ENCODE measurements at places on chromosomes 1 and 21.

GRCh38 chr1:175116903-175117302, 49.3 kb downstream of the TNN start:
- no peak for DNase-seq

DNA sequence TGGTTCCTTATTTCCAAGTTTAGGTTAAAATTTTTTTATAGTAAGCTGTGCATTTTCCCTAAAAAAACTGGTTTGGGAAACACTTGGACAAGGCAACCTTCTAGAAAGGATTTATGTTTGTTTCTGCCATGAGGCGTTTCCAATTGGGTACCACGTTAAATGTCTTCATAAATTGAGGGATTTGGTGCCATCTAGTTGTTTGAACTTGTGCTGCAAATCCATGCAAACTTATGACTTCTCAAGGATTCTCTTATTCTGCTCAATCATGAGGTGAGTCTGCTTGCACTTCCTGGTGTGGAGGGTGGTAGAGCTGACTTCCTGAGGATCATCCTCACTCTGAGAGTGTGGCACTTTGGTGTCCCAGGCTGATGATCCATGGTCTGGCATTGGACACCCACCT, 123.3 kb downstream of the PCNX2 start:
- DNase-seq = peak; percentile 12

GRCh38 chr1:70498666-70499065, 87.6 kb downstream of the CTH start:
- no peak for DNase-seq

DNA sequence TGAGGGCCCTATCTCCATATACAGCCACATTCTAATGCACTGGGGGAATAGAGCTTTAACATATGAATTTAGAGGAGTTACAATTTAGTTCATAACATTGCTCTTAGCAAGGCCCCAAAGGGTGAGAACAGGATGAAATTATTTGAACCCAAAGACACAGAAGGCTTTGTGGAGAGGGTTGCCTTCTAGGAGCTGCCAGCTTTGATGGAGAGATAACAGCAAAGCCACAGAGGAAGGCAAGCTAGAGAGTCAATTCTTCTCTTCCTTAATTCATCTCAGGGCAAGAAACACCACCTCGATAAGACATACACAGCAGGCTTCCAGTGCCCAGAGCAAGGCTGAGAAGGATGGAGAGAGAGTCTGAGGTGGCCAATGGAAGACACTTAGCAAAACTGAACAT, 94.8 kb upstream of the TMPRSS15 start:
- DNase-seq = no peak
